ENCODE measurements at places on chromosomes 7 and 10.

DNA sequence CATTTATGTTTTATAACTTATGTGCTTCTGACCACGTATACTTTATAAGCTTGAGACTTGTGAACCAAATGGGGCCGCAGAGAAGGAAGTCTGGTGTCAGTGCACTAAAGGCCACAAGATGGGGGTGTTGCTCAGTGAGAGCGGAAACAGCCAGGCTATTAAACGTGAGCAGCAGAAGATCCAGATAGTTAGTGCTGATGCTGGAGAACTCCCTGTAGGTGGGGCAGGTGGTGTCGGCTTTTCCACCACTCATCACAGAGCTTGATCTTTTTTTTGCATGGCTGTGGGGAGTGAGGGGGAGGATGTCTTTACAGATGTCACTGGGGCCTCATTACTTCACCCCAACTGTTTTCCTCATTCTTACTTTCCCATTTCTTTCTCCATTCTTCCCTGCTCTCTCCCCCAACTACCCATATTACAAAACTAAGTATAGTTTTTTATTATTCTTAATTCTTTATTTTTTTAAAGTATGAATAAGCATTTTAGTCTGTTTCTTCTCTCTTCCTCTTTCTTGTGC lies 34.7 kb downstream of the ACADSB start:
- peak; percentile 22 for DNase-seq

DNA sequence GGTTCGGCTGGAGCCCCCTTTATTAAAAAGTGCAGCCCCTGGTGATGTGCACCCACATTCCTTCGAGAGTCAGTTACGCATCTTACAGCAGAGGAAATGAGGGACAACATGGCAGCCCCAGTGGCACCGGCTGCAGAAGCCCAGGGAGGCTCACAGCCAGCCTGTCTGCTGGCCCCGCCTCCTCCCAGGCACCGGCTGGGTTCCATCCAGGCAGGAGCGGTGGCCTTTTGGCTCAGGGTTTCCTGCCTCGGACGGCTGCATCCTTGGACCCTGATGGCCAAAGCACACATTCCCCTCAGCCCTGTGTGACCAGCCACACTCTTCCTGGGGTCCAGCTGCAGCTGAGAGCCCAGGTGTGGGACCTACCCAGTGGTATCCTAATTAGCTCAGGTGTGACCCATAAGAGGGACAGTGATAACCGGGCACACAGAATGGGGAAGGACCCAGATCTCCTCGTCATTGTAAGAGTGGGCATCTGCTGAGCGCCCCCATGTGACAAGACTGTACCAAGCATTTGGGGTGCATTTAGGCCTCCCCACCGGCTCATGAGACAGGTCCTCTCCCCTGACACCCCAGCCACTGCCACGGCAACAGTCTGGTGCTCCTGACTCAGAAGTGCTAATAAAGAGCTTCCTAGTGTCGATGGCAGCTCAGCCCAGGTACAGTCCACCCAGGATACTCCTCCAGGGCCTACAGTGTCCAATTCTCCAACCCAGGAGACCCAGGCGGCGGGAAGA lies 63.3 kb upstream of the CHST15 start:
- DNase-seq: no peak

DNA sequence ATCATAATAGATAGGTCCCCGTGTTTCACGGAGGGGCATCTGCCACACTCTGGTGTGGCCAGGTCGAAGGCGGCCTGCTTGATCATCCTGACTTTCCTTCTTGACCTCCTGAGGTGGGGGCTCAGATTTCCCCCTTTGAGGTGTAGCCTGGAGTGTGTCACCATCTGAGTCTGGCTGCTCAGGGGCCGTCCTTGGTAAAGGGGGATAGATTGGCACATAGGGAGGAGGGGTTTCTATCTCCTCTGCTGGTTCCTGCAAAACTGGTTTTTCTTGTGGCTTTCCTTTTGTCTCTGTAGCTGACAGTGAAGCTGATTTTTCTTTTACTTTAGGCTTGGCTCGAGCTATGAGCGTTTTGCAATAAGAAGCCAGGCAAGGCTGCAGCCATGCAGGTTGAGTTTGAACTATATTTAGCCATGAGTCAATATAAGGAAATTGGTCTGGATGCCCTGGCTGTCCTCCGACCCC lies 7.1 kb upstream of the ZNF117 start:
- DNase-seq: no peak

GRCh38 chr7:71457021-71457420 lies 325.1 kb downstream of the GALNT17 start:
- no peak for DNase-seq

DNA sequence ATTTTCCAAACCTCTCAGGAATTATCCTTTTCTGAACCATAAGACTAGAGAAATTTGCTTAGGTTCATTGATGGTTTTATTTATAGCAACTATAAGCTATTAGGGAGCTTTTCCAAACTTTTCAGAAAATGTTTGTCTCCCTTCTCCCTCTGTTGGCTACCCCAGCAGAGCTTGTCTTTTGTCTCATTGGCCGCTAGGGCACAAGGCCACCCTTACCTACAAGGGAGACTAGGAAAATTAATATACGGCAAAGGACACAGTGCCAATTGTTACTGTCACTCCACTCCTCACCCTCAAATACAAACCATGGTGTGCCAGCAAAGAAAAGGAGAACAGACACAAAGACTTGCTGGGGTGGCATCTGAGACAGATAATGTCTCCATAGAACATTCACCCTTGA lies 471.4 kb downstream of the XPNPEP1 start:
- DNase-seq: no peak

- DNase-seq: no peak
These were observed 19.6 kb upstream of the GSTK1 start for GRCh38 chr7:143243614-143244013.

GRCh38 chr10:17059197-17059688 lies 70.4 kb downstream of the CUBN start:
- no peak for DNase-seq

- DNase-seq: no peak
These were observed 6.3 kb downstream of the ZC3HAV1 start for GRCh38 chr7:139103057-139103815.

DNA sequence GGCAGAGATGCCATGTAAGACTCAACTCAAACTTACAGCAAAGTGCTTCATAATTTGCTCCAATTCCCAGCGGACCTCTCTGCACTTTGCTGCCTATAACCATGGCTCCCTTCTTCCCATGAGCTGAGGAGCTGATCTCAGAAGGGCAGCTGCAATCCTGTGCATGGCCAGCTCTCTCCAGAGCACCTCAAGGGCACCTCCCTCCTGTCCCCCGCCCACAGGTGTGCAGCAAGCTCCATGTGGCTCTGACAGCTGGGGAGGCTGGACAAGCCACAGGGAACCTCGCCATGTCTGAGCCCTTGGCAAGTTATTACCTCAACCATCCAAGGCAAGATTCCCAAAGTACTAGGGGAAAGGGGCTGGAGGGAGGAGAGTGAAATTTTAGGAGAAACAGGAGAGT lies 61.1 kb upstream of the DDC start:
- no peak for DNase-seq

DNA sequence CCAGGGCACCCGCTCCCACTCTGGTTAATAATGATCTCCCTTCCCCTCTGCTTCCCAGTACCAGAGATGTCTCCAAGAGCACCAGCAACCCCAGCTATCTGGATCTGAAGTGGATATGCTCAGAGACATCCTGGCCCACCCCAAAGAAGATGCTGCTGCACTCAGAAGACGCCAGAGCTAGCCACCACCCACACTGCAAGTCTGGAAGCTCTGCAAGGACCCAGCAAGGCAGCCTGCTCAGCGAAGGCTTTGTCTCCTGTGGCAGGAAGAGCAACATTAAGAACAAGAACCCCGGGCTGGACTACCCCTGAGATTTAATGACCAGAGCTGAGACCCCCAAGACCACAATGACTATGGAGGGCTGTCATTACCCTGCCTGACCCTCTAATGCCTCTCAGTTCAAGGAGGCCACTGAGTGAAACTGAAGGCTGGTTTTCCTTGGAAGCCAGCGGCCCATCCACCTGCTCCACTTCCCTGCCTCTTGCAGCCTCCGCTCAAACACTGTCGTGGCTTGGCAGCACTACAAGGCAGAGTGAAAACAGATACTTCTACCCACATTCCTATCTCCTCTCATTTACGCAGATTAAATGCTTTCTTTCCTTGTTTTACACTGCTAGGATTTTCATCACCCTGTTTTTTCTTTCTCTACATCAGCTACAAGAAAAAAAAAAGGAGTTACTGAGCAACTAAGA lies 202.2 kb downstream of the SNX10 start:
- no peak for DNase-seq

- no peak for DNase-seq
These were observed 179.0 kb downstream of the PTEN start for GRCh38 chr10:88042160-88043100.

- no peak for DNase-seq
These were observed 29.6 kb upstream of the FAM20C start for GRCh38 chr7:162632-163297.

- no peak for DNase-seq
These were observed 1212.4 kb downstream of the SORCS1 start for GRCh38 chr10:105952153-105952552.

GRCh38 chr10:71757399-71757922 lies 15.9 kb downstream of the VSIR start:
- DNase-seq: no peak

DNA sequence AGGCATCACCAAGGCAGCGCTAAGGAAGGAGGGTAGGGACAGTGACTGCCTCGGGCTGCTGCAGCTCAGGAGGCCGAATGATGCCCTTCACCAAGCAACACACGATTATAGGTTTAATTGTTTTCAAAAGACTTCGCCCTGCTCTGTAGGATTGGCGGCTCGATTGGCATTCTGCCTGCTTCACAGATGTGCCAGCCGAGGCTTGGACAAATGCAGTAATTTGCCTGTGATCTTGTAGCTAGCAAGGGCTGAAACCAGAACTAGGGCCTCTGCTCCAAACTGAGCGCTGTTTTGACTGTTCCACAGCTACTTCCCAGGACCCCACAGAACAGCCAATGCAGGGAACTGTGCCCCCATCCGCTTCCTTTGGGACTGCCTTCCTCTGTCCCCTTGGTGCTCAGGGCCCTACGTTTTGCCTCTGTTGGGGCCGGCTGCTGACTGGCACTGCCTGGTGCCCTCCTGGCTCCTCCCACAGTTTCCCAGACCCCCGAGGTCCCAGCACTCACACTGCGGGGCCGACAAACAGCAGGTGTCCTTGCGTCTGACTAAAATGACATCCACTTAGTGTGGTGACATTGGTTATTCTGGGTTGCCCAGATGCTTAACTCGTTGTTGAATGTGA lies 62.6 kb upstream of the EN2 start:
- no peak for DNase-seq

DNA sequence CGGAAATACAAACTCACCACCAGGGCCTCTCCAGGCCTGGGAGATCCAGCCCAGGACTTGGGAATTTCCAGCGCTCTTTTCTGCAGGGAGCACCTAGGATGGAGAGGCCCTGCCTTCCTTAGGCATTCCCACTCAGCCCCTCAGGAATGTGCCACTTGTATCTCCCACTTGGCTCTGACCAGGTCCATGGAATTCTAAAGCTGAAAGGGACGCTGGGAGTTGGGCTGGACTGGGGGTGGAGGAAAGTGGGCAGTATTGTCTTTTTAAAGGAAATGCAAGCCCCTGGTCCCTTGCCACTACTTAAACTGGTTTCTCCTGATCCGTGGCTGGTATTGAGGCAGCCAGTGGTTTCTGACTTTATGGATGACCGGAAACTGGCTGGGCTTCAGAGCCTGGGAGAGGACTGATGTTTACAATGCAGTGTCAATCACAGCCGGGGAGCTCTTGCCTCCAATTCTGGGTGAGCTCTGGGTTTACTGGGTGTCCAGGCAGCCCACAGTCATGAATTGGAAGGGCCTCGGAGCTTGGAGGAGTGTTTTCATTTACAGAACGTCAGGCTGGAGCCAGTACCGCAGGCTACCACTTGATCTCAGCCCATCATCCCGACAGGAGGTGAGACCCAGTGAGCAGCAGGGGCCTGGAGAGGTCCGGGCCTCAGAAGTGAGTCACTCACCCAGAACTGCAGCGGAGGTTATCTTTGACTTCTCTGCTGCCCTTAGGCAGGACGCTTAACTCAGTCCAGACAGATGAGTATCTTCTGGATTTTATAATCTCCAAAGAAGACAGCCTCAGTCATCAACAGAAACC lies 27.3 kb downstream of the AGAP3 start:
- no peak for DNase-seq
